Activated T-cell treated with anti-CD3 and anti-CD28 coated beads, Interleukin-2, amount 50 U/mL, for 4 hours (primary cell): ENCODE measurements at places on chromosomes 7 and 10.
A peak's percentile ranks its signal among the peaks of the same experiment; 100 is the strongest.

DNA sequence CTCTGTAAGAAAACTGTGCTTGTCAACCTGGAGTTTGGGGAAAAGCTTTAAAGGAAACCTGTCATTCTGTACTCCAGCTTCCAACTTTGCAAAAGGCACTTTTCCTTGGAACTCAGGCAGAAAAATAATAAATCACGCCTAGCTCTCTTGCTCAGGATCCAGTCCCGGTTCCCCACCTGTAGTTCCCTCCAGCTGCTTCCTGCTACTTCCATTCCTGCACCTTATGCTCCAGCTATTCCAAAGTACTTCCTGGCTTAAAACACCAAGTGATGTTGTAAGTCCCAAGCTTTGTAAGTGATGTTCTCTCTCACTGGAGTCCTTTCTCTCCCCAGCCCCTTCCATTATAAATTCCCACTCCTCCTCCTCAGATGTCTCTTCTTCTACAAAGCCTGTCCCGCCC is 98.6 kb downstream of the GRM8 start:
- no peak for DNase-seq

DNA sequence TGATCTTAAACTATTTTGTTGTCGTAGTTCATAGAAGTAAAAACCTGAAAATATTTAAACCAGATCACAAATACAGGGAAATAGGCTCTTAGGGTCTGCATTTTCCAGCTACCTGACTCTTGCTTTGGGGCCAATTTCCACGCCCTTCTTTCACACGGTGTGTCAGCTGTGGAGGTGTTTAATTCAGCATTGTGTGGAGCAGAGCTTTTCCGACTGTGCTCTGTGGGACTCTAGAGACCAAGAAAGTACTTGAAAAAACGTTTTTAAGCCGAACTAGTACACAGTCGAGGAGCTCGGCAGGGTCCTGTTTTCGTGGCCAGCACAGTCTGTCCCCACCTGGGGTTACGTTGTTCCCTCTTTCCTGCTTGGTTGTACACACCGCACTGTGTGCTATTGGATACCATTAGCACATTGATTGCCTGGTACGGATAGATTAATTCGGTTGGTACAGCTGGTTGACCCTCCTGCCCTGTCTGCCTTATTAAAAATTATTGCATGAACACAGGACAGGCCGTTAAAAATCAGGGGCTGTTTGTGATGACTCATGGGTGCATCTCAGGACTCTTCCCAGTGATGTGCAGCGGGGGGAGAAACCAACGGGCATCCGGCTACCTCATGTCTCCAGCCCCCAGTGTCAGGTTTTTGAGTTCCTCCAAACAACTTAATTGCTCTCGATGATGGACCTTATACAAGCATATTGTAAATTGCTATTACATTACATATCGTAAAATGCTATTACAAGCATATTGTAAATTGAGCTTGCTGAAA is 80.7 kb upstream of the BTBD16 start:
- DNase-seq: no peak

DNA sequence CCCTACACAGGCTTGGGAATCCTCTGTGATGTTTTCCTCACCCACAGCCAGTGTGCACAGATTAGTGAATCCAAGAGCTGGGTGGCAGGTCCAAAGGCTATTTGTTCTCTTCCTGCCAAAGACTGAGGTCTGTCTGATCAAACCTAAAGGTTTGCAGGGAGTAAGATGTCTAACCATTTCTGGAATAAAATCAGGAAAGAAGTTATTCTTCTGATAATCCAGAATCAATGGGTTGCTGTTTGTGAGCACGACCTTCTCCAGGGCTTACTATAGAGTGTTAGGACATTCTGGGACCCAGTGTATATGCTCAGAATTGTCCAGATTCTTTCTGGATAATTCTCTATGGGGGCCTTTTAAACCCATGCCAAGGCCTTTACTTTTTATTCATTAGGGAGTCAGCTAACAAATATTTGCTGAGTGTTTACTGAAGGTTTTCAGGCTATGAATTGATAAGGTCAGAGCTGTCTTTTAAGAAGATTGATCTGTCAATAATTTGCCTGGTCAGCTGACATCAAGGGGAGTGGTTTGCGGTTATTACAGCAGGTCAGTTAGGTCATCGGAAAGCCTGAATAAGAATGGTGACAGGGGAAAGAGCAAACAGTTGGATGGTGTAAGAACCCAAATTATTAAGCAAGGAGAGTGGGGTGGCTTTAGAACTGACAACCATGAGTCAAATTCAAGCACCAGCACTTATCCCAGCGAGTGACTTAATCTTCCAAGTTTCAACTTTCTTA is 7.5 kb upstream of the TECTB start:
- DNase-seq: no peak

DNA sequence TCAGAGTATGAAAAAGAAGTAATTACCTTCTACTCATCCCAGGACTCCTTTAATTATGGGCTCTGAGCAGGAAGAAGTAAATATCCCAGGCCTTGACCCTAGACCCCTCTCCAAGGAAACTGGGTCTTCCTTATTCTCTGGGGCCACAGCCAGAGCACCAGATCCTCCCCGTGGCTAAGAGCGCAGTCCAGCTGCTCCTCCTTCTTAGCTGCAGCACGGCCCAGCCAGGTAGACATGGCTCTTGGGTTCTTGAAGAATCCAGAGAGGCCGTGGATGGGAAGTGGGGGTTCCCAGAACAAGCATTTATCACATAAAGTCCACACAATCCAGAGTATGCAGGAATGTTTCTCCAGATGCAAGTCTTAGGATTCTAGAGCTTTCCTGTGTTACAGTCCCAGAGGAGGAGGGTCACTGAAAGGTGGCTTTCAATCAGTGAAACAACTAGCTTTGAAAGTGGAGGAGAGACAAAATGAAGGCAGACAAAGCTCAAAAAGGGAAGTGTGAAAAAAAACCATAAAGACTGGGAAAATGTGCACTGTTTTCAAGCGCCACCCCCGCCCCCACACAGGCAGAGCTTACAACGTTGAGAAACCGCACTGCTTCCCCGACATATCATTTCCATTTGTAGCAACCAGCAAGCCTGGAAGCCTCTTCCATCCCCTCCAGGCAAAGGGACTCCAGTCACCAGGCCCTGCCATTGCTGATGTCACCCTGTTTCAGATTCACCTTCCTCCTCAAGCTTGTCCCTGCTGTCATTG is 396.5 kb upstream of the MKI67 start:
- no peak for DNase-seq

DNA sequence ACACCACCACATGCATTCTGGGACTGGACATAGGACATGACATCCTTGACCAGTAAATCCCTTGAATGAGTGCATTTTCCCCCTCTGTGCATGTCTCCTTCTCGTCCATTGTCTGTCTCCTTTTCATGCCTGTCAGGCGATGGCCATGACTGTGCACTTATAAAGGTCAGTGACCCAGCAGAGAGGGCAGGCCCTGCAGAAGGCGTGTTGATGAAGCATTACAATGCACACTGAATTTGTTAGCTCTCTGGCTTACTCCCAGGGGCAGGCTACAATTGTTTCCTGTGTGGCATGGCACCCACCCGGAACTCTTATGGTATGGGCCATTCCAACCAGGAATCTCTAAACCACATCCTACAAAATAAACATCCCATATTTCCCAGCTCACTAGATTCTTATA is 71.1 kb downstream of the SAMD9 start:
- no peak for DNase-seq

GRCh38 chr7:3897430-3898372 is 596.6 kb downstream of the SDK1 start:
- peak; percentile 40 for DNase-seq

GRCh38 chr10:29820890-29821461 is 186.2 kb upstream of the SVIL start:
- DNase-seq: no peak

- no peak for DNase-seq
Measured at GRCh38 chr7:107551936-107552335, 11.8 kb downstream of the COG5 start.

- DNase-seq: no peak
Measured at GRCh38 chr10:77188000-77188395, 449.6 kb downstream of the KCNMA1 start.

DNA sequence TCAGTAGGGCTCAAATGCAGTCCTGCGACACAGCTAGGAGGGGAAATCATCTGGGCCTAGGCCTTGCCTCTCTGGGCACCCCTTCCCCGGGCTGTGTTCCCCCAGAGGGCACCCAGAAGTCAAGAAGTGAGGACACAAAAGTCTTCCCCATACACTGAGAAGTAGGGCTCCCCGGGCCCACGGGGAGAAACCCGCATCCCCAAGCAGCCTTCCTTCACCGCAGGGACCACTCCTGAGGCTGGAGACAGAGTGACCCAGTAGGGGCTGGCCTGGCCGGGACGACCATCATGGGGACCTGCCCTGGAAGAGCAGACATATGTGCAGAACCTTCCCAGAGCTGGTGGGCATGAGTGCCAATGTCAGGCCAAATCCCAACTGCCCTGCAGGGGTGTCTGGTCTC is 163.5 kb downstream of the GFRA1 start:
- DNase-seq: no peak

- no peak for DNase-seq
Measured at GRCh38 chr7:121002757-121003200, 14.3 kb downstream of the CPED1 start.

- no peak for DNase-seq
Measured at GRCh38 chr7:20199015-20199737, 18.0 kb downstream of the MACC1 start.

DNA sequence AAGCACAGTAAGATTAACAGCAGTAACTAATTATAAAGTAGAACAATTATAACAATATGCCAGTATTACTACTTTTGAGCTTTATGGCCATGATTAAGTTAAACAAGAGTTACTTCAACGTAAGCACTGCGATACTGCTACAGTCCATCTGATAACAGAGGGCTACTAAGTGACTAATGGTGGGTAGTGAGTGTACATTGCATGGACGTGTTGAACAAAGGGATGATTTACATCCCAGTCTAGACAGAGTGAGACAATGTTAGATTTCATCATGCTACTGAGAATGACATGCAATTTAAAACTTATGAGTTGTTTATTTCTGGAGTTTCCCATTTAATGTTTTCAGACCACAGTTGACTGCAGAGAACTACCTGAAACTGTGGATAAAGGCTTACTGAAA is 45.6 kb downstream of the TPST1 start:
- no peak for DNase-seq

DNA sequence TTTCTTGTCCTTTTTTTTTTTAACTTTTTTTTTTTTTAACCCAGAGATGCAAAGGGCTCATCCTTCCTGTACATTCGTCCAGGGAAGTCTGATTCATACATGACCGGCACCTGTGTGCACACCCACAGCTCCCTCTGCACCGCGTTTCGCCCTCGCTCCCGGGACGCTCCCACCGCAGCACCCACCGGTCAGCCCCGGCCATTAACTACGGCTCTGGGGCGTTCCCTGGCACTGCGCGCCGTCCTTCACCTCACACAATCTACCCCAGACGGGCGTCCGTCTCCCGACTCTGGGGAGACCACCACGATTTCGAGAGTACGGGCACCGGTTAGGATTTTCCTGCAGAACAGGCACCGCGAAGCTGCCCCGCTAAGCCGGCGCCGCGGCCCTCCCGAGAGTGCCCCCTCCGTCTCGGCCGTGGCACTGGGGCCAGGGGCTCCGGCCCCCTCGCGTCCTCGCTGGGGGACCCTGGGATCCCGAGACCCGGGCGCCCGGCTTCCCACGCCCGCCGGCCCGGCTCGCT is 452 bp downstream of the ATE1 start:
- peak; percentile 9 for DNase-seq

DNA sequence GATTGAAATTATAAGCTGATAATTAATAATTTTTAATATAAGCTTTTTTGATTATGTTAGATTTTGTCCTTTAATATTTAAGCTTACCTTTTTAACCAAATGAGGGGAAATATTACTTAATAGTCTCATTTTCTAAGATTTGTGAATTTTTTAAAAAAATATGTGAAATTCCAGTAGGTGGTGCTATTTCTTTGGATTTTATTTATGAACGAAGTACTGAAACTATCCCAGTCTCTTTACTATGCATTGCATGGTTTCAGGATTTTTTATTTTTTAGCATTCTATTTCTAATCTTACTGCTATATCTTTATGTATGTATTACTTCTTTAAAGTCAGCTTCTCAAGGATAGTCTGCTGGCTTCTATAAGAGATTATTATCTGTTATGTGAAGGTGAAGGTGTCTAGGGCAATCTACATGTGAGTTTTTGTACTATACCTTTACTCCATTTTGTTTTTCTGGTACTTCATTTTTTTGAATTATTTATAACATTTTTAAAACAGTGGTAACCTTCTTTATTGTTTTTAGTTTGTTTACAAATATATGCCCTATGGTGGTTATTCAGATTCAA is 78.3 kb downstream of the ATRNL1 start:
- DNase-seq: no peak

DNA sequence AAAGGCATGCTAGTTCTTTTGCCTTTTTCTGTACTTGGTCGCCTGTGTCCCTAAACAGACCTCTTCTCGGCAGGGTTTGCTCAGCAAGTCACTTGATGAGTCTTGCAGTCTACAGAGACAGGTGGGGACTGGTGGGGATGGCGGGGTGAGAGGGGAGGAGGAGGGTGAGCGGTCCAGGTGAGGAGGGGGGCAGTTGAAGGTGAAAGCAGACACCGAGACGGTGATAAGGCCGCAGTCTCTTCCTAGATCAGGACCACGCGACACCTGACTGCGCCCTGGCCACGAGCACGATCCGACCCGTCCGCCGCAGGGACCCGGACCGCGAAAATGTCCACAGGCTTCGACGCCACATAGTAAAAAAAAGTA is 566 bp downstream of the ASNS start:
- peak; percentile 34 for DNase-seq
